ENCODE measurements at places on chromosomes 16 and 17.

DNA sequence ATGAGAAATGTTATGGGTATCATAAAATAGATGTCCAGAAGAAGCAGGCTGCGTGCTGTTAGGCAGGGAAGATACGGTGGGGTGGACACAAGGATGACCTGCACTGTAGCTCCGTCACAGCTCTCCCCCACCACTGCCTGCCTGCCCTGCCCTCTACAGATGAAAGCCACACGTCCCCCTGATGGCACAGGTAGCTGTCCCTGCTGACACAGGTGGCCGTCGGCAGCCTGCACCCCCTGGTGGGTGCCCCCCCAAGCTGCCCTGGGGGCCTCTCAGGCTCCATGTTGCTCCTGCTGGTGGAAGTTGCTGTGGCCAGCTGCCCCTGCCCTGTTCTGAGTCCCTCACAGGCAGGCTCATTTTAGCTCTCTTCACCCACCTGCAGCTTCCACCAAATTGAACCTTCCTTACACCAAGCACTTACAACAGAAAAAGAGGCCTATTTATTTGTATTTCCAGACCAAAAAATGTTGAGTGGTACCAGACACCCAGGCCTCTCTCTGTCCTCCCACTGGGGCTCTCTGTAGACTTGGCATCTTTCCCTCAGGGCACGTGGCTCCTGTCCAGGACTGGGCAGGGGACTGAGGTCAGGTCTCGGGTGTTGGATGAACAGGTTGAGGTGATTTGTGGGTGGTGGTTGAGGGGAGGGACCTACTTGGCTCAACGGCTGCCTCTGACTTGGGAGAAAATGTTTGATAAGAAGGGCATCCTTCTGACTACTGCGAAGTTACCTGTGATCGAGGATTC, 50.1 kb upstream of the CACNG5 start:
- DNase-seq = no peak

- DNase-seq = no peak
Observed at GRCh38 chr16:54210452-54211125, 76.0 kb downstream of the IRX3 start.

DNA sequence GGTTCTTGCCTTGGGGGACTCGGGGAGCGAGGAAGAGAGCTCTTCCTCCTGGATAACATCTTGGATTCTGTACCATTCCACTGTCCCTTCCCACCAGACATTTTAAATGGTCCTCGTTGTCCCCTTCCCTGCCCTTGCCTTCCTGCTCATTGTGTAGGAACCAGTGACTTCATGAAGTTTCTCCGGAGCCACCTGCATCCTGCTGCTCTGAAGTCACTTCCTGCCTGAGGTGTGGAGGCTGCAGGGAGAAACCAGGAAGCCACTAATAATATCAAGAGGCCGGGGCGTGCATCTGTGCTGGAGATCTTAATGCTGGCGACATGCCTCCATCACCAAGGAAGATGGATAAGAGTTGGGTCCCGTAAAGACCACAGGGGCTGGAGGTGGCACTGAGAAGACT, 6.2 kb upstream of the SLC16A13 start:
- DNase-seq = no peak

GRCh38 chr17:31387438-31387837, 4.0 kb upstream of the RAB11FIP4 start:
- DNase-seq = no peak

GRCh38 chr17:8632061-8632460, 1.5 kb upstream of the MYH10 start:
- no peak for DNase-seq

DNA sequence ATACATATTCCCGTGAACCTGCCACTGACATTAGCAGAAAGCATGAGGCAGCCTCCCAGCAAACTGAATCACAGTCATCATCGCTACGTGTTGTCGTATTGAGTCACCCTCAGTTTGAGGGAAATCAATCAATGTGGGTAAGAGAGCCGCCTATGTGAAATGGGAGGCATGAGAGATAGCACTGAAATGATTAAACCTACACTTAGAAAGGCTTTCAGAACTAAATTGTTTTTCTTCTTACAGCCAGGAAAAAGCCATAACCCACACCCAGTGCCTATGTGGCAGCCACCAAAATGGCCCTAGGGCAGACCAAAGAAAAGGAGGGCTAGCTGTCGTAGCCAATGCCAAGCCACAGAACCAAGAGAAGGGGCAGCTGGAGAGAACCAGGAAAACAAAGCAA, 90.5 kb downstream of the ADAMTS18 start:
- DNase-seq = no peak

DNA sequence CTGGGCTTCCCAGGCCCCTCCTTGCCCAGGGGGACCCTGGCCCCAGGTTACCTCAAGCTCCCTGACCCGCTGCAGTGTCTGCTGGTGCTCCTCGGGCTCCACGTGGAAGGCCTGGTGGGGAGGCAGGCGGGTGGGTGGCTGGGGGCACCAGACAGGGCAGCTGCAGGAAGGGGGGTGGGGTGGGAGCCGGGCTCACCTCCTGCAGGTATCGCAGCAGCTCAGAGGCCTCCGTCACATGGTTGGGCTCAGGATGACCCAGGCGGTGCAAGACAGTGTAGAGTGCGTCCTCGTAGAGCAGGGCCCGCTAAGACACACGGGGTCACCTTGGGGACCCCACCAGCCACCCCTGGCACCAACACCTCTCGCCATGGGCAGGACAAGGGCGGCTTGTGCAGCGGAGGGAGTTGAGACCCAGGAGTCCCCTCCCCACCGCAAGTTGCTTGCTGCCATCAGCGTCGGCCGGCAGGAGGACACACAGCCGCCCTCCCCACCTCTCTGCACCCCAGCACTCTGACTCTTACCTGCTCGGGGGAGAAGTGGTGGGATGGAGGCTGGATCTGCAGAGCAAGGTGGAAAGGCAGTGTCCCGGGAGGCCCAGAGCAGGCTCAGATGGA, 1.1 kb downstream of the UNC13D start:
- DNase-seq = no peak

- DNase-seq = no peak
Observed at GRCh38 chr17:68718926-68719325, 117.8 kb upstream of the FAM20A start.

GRCh38 chr17:58414596-58414997, 2.7 kb downstream of the RNF43 start:
- no peak for DNase-seq

DNA sequence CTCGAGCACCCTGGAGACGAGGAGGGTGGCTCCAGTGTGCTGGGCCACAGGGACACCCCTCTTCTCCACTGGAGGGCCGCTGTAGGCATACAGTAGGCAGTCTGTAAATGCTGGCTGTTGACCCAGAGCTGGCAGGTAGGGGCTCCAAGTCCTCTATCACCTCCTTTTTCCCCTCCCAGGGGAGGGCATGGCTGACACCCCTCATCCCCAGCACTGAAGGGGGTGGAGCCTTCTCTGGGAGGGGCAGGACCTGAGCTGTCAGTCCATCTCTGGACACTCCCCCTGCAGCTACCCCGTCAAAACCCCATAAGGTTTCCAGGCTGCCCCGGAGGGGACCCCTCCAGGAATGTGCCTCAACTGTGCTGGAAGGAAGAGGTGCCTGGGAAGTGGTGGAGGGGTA, 2.4 kb downstream of the KCNJ12 start:
- DNase-seq = no peak

GRCh38 chr16:52074133-52074532, 472.8 kb downstream of the TOX3 start:
- no peak for DNase-seq

DNA sequence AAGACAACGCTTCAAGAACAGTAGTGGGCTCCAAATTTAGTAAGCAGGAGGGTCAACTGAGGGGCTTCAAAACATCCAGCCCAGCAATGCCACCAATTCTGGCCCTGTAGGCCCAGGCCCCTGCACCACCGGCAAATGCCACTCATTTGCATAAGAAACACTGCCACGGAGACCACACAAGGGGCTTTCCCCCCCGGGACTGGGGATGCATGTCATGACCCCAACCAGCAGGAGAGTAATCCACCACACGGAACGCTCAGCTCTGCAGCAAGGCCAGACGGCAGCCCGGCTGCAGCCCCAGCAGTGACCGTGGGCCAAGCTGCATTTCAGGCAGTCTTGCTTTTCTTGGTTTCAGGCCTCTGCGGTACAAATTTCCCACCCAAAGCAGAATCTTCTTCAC, 14.1 kb downstream of the TMEM11 start:
- no peak for DNase-seq

GRCh38 chr17:60153606-60154390, 4.0 kb downstream of the CA4 start:
- no peak for DNase-seq

GRCh38 chr16:4225075-4225474, 16.8 kb downstream of the SRL start:
- no peak for DNase-seq

- no peak for DNase-seq
Observed at GRCh38 chr16:457732-458400, 32.4 kb downstream of the RAB11FIP3 start.

GRCh38 chr17:44066204-44066930, at the start of gene LSM12:
Gene LSM12 (minus strand): TSS chr17:44066671. CDS start chr17:44066587, 84 bp downstream.
- peak; percentile 78 for DNase-seq

GRCh38 chr17:32927724-32928585, at the start of gene TMEM98:
Gene TMEM98 (plus strand): TSS chr17:32928153. CDS start chr17:32931529, 3,376 bp downstream.
- no peak for DNase-seq

DNA sequence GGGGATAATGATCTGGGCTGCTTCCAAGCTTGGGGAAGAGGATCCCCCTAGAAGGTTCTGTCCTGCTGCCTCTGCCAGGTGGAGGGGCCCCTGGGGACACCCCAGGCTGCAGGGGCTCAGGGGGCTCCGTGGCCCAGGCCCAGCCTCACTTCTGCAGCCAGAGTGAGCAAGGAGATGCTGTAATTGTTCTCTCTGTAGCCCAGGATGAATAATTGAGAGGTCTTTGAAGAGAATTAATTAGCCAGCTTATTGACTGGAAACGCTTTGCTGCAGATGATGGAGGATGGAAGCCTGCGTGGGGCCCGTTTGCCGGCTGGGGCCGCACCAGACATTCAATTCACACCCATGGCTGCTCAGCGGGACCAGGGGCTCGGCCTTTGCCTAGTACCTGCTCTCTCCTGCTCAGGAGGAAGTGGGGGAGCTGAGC, 38.5 kb downstream of the TMEM235 start:
- DNase-seq = no peak

DNA sequence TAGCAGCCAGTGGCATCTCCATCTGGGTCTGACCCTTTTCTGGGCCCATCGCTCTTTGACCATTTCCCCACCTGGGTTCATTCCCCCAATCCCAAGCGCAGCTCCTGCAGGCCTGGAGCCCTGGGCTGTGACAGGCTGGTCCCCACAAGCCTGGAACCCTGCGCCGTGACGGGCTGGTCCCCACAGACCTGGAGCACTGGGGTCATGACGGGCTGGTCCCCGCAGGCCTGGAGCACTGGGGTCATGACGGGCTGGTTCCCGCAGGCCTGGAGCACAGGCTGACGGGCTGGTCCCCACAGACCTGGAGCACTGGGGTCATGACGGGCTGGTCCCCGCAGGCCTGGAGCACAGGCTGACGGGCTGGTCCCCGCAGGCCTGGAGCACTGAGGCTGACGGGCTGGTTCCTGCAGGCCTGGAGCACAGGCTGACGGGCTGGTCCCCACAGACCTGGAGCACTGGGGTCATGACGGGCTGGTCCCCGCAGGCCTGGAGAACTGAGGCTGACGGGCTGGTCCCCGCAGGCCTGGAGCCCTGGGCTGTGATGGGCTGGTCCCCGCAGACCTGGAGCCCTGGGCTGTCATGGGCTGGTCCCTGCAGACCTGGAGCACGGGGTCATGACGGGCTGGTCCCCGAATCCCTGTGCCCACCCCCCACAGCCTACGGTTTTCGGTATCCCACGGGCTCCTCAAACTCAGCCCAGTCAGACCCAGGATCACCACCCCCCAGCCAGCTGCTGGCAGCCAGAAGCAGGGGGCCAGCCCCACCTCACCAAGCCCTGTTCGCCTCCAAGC, 16.6 kb downstream of the TMC6 start:
- no peak for DNase-seq

- DNase-seq = no peak
Observed at GRCh38 chr17:74211912-74212208, 1.5 kb upstream of the TTYH2 start.

DNA sequence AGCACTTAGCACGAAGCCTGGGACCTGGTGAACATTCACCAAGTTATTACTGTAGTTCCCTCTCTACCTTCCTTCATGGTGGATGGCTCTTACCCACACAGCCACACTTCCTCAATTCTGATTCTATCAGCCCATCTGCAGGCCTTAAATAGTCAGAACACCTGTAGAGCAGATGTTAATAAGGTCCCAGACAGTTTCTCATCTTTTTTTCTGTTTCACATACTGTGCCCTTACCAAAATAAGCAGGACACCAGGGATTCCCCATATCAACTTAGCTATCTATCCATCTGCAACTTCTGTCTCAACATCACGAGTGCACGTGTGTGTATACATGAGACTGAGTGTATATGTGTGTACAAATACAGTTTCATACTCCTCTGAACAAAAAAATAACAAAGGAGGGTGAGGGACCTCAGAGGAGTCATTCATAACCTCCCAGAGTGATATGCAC, 2.8 kb downstream of the RECQL5 start:
- no peak for DNase-seq

DNA sequence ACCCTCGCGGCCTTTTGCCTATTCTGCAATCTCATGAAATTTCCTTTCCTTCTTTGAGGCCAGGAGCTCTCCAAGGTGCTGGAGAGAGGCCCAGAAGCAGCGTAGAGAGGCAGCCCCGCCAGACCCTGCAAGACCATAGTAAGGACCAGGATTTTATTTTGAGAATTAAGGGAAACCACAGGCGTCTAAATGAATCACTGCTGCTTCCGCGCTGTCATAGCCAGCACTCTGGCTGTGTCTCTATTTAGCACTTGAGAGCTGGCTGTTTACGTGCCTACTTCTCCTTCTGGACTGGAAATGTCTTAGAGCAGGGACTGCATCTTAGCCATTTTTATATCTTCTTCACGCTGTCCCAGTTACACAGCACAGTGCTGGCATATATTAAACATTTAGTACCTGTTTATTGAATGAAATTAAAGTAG, 37.6 kb upstream of the PIRT start:
- DNase-seq = no peak

GRCh38 chr16:54677308-54677950, 253.2 kb upstream of the IRX5 start:
- DNase-seq = no peak

DNA sequence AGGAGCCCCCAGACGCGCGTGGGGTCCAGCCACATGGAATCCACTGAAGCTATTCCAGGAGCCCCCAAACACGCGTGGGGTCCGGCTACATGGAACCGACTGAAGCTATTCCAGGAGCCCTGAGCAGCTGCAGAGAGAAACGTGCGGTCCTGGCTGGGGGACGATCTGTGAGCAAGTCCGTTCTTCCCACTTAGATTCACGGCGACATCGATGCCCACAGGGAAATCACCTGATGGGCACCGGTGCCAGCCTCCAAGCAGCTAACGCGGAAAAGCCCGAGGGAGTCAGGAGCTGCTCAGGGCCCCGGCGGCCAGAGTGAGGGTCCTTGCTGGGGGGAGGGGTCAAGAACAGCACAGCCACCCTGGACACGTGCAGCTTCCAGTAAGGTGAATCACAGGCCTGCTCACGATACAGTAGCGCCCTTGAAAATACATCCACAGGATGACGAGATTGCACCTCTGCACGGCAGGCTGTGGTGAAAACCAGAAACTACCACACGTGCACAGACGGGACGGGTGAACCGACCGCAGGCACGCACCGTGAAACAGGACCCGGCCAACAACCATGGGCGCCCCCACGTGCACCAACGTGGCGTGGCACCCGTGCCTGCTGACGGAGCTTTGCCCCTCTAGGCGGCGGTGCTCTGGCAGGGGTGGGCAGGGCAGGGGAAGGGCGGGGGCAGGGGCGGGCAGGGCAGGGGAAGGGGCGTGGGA, 77.7 kb upstream of the GNG13 start:
- no peak for DNase-seq
